ENCODE measurements at places on chromosomes 1 and 21. TPM values are rescaled to one million over a fixed set of nuclear protein-coding genes. Genes with fewer than 3 reads are reported as not detected.

- no peak for DNase-seq
These were observed 45.9 kb upstream of the DIP2A start for GRCh38 chr21:46412521-46413364.

- DNase-seq = no peak
These were observed 90.8 kb upstream of the SLC2A1 start for GRCh38 chr1:43049481-43049880.

- no peak for DNase-seq
These were observed 378.7 kb downstream of the DISC1 start for GRCh38 chr1:232005300-232005699.

- no peak for DNase-seq
These were observed 106.2 kb downstream of the UCK2 start for GRCh38 chr1:165933446-165934170.

GRCh38 chr1:52140633-52141512, 1.0 kb upstream of the ZFYVE9 start:
- no peak for DNase-seq

GRCh38 chr1:46171871-46172270, 3.0 kb upstream of the TSPAN1 start:
- DNase-seq = no peak

DNA sequence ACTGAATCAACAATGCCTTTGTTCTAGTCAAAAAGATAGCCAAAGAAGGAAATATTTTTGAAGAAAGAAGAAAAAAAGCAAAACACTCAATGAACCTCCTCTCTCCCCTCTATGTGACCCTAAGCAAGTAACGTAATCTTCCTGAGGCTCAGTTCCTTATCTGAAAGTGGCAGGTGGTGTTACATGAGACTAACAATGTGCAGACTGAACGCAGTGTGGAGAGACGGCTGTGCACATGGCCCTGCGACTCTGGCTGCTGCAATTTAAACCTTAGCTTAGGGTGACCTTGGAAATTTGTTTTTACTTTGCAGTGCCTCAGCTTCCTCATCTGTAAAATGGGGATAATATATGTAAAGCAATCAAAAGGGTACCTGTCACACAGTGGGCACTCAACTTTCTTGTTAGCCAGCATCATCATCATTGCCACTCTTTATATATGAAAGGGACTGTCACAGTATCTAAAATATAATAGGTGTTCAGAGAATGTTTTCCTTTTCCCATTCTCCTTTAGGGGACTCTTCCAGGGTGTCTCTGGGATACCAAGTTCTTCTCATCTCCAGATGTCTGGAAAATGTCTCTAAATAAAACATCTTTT, 100.1 kb upstream of the JUN start:
- DNase-seq = no peak

- DNase-seq = no peak
These were observed 50.3 kb upstream of the USP1 start for GRCh38 chr1:62386351-62387121.

DNA sequence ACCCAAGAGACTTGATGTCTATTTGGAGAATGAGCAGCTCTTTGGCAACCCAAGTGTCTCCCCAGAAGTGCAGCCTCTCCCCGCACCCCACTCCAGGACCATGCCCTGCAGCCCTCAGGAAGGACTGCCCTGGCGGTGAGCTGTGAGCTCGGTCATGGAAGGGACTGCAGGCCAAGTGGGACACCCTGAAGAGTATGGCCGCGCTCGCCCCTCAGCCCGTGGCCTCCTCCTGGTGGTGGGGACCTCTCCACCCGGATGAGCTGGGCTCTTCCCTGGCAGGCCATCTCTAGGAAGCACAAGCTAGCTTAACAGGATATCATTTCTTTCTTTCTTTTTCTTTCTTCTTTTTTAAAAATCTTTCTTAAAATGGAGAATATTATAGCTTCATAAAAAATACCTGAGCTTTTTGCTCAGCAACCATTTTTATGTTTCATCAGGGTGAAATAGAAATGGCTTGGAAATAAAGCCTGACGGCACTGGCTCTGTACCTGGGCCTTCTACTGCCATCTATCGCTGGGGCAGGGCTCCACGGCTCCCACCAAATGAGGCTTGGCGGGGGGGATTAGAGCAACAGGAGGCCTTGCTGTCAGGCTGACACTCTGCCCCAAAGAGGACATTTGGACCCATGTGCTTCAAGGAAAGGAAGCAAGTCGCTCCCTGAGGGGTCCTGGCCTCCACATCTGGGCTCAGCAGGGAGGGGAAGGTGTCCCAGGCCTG, 296.2 kb upstream of the VAMP3 start:
- no peak for DNase-seq

DNA sequence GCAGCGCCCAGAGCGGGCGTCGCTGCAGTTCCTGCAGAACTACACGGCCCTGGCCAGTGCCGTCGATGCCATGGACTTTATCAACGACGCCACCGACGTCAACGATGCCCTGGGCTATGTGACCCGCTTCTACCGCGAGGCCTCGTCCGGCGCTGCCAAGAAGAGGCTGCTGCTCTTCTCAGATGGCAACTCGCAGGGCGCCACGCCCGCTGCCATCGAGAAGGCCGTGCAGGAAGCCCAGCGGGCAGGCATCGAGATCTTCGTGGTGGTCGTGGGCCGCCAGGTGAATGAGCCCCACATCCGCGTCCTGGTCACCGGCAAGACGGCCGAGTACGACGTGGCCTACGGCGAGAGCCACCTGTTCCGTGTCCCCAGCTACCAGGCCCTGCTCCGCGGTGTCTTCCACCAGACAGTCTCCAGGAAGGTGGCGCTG, 22.0 kb downstream of the COL6A1 start:
- no peak for DNase-seq

- no peak for DNase-seq
These were observed 97.1 kb downstream of the TRIM11 start for GRCh38 chr1:228309326-228310067.

DNA sequence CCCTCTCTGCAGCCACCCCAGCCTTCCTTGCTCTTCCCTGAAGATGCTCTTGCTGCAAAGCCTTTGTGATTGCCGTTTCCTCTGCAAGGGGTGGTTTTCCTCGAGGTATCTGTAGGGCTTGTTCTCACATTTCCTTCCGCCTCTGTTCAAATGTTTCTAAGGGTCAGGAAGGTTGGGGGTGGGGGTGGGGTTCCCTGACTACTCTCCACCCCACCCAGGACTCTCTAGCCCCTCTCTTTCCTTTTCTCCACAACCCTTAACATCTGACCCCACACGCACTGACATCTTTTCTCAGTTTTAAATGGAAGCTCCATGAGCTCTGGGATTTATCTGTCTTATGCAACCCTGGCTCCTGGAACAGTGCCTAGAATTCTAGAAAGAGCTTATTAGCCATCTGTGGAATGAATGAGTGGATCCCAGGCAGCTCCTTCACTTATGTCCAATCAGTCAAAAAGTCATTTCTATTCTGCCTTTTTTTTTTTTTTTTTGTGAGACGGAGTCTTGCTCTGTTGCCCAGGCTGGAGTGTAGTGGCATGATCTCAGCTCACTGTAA, 27.3 kb upstream of the ZNF362 start:
- DNase-seq = no peak

DNA sequence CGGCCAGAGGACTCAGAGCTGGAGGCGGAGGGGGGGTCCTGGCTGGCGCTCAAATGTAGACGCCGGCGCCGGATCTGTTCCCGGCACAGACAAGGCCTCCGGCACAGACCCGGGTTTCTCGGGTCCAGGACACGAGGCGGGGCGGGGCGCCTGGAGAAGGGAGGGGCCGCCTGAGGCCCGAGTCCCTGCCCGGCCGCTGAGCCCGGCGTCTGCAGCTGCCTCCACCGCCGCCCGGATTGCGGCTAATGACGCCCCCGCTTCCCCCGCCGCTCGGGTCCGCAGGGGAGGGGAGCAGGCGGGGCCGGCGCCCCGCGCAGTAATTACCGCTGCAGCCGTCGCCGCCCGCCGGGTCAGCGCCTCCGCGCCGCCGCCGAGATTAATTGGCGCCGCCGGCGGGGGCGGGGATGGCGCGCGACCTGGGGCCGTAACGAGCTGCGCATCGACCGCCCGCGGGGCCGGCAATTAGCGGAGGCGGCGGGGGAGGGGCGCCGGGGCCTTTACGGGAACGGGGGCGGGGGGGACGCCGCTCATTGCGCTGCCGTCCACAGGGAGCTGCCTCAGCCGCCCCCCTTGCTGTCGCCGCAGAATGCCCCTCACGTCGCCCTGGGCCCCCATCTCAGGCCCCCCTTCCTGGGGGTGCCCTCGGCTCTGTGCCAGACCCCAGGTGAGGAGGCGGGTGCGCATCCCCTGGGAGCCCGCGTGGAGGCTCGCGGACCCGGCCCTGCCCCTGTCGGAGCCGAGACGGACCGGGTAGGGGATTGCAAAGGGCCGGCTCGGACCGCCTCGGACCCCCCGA, 17.3 kb downstream of the NOC2L start:
- DNase-seq = peak; percentile 86

DNA sequence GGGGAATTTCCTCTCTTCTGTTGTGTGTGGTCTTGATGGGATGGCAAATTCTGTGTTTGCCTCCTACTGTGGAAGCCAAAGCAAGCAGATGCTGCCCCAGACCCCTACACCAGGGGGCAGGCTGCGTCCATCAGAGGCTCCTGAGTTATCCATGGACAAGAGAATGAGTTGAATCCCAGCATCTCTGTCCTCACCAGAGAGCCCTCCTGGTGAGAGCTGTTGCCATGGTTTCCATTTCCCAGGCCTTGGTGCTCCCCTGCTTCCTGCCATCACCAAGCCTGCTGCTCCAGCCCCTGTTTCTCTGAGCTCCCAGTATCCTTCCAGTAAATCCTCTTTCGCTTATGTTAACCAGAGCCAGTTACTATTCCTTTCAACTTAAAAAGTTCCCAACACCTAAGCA, 20.4 kb upstream of the GNG12 start:
- DNase-seq = peak; percentile 27

The C1orf167 gene
- not detected for total RNA-seq

The THEMIS2 gene
- 0.97 TPM for total RNA-seq

The LCE1B gene
- total RNA-seq = not detected

The MAP10 gene
- total RNA-seq = 2.2 TPM

The OR2G6 gene
- total RNA-seq = 0.04 TPM

The C8B gene
- total RNA-seq = not detected

The ERICH3 gene
- total RNA-seq = not detected

The TMEM54 gene
- total RNA-seq = 47.7 TPM

The FTCD gene
- total RNA-seq = 9.6 TPM

The C1orf116 gene
- total RNA-seq = 0.67 TPM

The ELAPOR1 gene
- 0.86 TPM for total RNA-seq

The RBBP4 gene
- 387 TPM for total RNA-seq

Data from mesothelial cell of epicardium (in vitro differentiated cells).